ENCODE measurements at places on chromosomes 12 and 14.
A peak's percentile ranks its signal among the peaks of the same experiment; 100 is the strongest.

DNA sequence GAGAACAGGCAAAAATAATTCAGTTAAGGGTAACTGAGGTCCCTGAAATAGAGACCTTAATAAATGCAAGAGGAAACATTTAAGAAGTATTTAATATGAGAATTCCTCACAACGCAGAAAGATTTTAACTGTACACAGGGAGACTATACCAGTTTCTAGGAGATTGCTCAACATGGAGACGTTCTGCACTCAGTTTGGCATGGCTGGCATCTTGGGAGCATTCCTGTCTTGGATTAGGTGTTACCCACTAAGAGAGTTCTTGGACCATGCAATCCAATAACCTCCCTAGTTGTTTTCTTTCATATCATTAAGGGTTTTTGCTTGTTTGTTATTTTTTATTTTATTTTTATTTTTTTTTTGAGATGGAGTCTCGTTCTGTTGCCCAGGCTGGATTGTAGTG, 302.4 kb downstream of the NELL2 start:
- no peak for DNase-seq

DNA sequence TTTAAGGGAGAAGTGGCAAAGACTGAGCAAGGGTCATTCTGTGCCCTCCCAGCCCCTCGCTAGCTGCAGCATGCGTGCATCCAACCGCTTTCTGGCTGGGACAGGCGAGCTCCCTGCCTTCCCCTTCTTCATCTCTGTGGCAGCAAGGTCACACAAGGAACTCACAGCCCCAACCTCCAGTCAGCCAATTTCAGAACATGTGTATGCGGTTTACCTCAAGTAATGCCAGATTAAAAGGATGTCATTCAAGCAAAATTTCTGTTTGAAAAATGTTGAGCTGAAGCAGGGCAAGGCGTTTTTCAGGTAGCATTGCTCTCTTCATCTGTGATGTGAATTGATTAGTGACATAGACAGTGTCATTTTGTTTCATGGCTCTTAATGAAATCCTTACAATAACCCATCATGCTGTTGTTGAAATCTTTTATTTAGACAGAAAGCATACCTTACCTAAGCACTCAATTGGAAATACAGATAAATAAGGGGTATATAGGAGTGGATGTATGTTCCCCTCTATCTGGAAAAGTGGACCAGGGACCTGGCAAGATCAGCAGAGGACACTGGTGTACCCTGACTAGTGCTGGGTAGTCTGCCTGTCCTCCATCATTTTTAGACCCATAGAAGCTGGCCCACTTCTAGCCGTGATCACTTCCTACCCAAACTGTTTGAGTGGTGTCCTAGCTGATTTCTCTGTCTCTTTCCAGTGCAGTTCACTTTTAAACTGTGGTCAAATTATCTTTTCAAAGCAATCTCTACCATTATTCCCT, 82.8 kb upstream of the NEDD1 start:
- no peak for DNase-seq

DNA sequence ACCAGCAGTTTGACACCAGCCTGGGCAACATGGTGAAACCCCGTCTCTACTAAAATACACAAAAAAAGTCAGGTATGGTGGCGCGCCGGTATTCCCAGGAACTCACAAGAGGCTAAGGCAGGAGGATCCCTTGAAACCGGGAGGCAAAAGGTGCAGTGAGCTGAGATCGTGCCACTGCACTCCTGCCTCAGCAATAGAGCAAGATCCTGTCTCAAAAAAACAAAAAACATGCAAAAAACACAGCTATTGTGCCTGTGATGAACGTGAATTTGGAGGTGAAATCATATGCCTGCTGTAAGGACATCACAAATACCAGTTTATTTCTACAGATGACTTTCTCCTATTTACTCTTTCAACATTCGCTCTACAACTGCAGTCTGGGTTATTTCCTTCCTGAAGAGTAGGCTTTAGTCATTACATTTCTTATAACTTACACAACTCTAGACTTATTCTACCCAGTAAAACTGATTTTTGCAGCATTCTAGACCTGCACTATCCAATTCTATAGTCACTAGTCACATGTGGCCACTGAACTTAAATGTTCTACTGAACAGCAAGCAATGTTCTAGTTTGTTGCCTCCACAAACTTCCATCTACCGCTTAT, 48.3 kb downstream of the HNRNPC start:
- DNase-seq, result no peak

- peak; percentile 55 for DNase-seq
Measured at GRCh38 chr12:69415471-69416275, 54.5 kb upstream of the FRS2 start.

- DNase-seq, result no peak
Measured at GRCh38 chr14:29197557-29197956, 431.0 kb downstream of the FOXG1 start.

DNA sequence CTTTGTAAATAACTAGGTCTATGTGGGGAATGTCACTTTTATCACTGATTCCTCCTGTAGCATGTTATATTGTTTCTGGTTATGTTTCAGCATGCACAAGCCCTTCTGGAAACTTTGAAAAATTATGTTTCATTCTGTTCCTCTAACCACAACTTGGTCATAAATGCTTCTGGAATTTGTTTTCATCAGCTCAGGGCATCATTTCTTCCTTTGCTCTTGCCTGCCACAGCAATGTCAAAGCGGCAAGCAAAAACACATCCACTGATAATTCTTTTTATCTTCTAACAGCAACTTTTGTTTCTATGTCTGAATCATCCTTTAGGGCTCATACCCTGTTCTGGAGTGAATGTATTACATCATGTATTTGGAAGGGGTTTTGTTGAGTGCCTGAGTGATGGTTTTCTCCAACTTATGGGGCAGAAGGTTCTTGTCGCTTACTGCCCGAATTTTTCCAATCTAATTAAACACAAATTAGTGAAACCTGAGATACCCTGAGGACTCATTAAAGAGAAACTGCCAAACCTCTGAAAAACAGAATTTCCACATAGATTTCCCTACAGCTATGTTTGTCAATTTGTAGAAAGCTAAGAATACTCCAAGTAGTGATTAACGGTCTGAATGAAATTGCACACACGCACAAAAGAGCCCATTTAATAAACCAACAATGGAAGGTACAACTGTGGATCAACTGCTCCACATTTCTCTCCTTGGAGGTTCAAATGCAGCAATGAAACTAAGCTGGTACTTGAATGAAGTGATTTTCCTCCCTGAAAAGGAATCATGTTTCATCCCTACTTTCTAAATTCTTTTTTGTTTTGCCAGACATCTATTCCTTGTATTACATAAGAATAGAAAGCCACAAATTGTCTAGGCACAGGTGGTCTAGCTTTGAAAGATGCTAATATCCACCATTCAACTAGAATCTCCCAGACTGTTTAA, 173.5 kb upstream of the KRR1 start:
- DNase-seq, result no peak

DNA sequence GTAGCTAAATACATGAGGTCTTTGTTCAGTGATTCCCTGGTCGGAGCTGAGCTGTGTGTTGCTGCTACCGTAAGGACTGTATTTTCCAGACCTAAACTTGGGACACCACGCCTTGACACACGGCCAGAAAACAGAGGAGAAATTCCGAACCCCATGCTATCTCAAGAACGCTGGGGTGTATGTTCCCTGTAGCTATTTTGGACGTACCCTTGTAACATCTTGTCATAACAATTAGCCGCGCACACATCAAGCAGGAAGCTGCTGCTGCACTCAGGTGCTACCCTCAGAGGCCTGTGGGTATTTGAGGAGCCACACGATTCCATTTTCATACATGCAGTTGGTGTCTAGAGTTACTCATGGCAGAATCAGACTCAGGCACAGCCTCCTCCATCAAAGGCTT, 255.0 kb downstream of the TMEM132C start:
- no peak for DNase-seq

DNA sequence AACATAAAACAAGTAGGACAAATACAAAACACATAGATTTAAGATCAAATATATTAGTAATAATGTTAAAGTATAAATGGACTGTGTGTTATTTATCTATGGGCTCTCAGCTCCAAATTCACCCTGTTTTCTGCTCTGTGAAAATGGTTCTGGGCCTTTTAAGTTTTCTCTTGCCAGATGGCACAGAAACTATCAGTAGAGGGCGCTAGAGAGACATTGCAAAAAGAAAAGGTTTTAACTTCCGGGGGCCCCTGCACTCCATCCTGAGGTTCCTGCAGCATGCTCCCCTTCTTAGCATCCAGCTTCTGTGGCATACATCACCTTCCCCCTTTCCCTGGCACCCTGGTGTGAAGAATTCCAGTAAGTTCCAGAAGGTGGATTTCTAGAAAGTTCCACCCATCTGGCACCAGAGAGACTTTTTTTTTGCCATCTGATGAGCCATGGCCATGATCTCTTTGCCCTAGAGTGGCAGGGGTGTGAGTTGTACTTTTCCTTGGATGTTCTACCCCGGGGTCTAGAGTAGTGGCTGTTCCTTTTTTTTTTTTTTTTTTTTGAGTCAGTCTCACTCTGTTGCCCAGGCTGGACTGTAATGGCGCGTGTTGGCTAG, 29.3 kb downstream of the ZCRB1 start:
- DNase-seq, result peak; percentile 57

DNA sequence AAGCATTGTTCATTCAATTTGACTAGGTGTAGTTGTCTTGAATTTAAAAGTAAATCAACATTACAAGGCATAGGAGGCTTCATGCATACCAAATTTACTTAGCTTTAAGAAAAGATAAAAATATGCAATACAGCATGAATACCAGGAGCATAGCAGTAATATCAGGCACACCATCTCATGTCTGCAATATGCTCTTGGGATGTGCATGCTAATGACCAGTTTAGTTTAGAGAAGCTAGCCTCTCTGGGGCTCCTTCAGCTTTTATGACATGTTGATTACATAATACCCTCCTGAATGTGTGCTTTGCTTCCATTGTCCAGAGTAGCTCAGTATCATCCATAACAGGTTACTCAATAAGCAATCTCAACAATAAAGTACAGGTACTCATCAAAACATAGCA, 497.2 kb downstream of the FLRT2 start:
- no peak for DNase-seq

DNA sequence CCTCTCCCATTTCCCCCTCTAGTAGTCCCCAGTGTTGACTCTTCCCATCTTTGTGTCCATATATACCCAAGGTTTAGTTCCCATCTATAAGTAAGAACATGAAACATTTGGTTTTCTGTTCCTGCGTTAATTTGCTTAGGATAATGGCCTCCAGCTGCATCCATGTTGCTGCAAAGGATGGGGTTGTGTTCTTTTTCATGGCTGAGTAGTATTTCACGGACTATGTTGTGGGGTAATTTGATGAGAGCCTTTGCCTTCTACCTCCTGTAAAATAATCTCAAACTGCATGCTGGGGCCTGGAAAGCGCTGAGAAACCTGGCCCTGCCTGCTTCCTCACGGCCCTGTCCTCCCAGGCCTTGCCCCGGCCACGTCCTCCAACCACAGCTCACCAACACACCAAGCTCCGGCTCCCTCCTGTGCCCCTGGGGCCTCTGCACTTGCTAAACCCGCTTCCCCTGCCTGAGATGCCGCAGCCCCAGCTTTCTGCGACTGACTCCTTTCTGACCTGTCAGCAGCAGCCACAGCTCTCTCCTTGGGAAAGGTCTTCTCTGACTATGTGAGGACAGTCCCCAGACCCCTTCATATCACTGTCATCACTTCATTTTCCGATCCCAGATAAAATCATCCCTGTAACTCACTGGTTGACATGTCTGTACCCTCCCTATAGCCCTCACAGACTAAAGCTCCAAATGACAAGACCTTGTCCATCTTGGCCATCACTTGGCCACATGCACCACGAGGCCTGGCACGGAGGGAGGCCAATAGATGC, 19.8 kb downstream of the ITPK1 start:
- DNase-seq, result no peak

DNA sequence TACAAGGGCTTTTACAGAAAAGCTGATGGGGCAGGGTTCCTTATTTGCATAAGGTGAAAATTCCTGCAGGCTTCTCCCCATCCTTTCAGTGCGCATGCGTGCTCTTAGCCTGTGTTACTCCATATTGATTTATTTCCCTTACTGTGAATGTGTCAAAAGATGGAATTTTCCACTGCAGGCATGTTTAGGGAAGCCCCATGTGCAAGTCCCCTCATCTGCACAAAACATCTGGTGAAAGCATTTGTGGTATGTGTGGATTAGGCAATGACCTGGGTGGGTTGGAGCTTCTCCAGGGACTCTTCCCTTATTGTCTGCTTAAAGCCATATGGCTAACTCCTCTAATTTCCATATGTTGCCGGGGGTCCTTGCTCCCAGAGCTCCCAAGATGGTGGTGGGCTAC, 912.7 kb upstream of the LRFN5 start:
- no peak for DNase-seq

DNA sequence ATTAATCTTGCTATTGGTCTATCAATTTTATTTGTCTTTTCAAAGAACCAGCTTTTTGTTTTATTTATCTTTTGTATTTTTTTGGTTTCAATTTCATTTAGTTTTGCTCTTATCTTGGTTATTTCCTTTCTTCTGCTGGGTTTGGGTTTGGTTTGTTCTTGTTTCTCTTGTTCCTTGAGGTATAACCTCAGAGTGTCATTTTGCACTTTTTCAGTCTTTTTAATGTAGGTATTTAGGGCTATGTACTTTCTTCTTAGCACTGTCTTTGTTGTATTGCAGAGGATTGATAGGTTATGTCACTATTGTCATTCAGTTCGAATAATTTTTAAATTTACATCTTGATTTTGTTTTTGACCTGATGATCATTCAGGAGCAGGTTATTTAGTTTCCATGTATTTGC, 92.7 kb upstream of the DCD start:
- DNase-seq, result no peak

GRCh38 chr12:53862831-53863230, 75.8 kb upstream of the HOXC13 start:
- no peak for DNase-seq

Data from NT2/D1 (cell line).